Fibroblast of skin of abdomen (primary cell): ENCODE measurements at places on chromosomes 11 and 22.

DNA sequence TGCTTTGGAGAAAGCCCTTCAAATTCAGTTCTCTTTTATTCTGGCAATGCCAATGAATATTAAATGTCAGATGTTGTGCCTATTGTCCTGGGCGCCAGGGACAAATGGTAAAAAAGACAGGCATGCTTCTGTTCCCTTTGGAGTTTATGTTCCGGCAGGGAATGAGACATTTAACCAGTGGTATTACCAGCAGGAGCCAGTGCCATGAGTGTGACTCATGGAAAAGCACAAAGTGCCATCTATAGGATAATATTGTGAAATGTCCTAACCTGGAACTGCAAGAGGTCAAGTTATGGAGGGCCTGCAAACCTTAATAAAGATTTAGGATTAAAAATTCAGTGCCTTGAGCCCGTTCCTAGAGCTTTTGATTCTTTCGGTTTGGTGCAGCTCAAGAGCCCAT lies 39.5 kb downstream of the REXO2 start:
- peak; percentile 8 for DNase-seq

DNA sequence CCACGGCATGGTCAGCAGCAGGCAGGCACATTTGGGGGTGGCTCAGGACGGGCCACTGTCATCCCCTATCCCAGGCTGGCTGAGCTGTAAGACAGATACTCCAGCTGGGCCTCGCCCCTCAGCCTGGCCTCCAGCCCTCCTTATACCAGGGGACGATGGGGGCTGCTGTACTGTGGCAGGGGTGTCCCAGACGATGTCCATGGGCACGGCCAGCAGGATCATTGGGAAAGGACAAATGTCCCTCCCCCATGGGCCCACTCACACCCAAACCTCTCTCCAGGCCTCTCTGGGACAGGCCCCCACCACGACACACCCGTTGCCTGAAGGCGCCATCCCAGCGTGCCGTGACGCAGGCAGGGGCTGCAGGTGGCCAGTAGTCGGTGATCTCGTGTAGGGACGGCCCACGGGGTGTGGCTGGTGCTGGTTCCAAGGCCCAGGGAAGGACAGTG lies 1.5 kb upstream of the IL17REL start:
- DNase-seq, result no peak

GRCh38 chr11:116352881-116353280 lies 419.9 kb downstream of the BUD13 start:
- no peak for DNase-seq

GRCh38 chr11:68525930-68526329 lies 65.4 kb downstream of the PPP6R3 start:
- peak; percentile 72 for DNase-seq

DNA sequence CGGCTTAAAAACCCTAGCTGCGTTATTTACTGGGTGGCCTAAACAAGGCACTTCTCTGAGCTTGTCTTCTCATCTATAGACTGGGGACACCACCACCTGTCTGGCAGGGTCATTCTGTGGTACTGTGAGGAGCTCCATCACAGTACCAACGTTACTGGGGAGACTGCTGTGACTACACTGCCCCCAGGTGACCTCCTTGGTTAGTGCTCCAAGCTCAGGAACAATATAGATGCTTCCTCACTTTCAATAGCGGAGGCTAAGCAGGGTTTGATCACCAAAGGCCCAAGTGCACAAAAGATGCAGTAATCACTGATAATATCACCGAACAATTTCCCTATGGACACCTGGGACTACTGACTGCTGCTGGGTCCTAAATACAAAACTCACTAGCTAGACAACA lies 18.8 kb downstream of the PRPF19 start:
- peak; percentile 33 for DNase-seq

DNA sequence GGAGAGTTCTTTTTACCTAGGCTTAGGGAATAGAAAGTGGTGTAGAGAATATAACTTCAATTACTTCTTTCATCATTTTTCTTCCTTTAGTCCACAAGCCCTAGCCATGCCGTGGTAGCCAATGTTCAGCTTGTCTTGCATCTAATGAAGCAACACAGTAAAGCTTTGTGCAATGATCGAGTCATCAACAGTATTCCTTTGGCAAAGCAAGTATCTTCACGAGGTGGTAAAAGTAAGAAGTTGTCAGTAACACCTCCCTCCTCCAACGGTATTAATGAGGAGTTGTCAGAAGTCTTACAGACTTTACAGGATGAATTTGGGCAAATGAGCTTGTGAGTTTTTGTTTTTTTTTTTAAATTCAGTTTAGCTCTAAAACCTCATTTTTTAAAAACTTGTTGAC lies 37.4 kb downstream of the CEP57 start:
- DNase-seq, result peak; percentile 23

DNA sequence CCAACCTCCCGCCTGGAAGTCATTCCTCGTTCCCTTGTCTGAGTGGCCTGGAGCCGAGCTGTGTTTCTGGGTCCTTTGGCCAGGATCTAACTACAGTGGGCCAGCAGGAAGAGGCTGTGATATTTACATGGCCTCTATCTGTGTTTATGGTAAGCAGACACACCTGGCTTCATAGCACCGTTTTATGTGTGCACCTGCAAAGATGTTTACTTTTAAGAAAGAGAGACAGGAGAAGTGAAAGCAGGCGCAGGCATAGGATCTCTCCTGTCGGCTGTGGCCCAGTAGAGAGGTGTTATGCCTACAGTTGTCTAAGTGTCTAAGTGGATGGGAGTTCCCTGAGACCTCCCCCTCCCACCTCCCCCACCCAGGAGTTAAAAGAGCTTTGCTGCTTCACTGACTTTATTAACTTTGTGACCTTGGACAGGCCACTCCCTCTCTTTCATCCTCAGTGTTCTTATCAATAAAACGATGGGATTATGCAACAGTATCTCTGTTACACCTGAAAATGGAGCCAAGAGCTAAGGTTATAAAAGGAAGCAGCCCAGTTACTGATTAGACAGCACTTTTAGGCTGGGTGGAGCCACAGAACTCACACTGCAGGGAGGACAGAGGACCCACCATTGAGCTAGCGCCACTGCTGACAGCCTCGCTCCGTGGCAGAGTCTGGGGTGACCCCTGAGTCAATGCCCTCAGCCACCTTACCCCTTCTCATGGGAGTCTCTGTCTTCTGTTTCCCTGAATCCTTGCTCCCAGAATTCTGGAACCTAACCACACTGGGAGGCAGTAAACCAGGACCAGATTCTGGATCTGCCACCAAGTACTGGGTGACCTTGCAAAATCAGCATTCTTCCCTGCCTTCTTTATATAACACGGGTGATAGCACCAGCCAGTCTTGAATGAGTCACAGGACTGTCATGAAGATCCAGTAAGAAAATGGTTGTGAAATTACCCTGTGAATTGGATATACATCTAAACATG lies 22.0 kb downstream of the ST14 start:
- peak; percentile 68 for DNase-seq

GRCh38 chr22:37211075-37211865 lies 1.0 kb downstream of the SSTR3 start:
- DNase-seq, result no peak

DNA sequence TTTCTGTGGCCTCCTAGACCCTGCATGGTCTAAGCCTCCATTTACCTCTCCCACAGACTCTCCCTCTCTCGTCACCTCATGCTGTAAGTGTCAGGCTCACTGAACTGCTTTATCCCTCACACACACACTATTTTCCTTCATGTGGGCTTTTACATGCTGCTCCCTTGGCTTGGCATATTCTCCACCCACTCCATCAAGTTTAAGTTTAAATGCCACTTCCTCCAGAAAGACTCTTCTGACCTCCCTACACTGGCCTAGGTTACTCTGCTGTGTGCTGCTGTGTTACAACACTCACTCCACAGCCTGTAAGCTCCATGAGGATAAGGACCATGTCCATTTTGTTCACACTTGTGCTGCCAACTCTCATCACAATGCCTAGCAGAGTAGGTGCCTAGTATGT lies 2.5 kb downstream of the DCHS1 start:
- DNase-seq, result no peak

GRCh38 chr22:19134176-19134831 lies 3.2 kb downstream of the TSSK2 start:
- no peak for DNase-seq

GRCh38 chr11:43758927-43759326 lies 78.4 kb downstream of the HSD17B12 start:
- no peak for DNase-seq

DNA sequence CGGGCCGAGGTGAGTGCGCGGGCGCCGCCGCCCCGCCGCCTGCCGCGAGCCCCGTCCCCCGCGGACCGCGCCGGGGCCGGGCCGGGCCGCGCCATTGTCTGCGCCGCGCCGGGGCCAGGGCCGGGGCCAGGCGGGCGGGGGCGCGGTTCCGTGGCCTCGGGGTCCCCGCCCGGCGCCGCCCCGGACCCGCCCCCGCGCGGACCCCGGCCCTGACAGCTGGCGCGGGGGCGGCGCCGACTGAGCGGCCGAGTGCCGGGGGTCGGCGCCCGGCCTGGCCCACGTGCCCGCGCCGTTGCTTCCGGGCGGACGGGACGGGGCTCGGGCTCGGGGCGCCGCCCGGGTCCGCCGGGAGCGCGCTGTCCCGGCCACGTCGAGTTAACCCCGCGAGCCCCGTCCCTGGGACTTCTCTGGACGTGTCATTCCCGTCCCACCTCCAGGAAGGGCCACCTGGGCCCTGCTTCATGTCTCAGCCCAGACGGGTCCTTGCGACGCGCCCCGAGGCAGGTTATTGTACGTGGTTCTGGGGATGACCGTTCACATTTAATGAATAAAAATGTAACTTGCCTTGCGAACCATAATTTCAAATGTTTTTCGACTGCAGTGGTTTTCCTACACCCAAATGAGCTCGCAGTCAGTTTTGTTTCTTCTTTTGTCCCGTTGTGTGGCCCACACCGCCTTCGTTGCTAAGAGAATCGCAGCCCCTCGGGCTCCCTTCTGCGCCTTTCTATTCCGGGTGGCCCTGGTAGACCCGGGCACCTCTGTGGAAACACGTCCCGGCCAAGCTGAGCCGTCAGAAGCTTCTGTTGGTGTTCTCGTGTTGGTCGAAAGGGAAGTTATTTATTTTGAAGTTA lies 562 bp downstream of the ZBED4 start:
- peak; percentile 13 for DNase-seq

DNA sequence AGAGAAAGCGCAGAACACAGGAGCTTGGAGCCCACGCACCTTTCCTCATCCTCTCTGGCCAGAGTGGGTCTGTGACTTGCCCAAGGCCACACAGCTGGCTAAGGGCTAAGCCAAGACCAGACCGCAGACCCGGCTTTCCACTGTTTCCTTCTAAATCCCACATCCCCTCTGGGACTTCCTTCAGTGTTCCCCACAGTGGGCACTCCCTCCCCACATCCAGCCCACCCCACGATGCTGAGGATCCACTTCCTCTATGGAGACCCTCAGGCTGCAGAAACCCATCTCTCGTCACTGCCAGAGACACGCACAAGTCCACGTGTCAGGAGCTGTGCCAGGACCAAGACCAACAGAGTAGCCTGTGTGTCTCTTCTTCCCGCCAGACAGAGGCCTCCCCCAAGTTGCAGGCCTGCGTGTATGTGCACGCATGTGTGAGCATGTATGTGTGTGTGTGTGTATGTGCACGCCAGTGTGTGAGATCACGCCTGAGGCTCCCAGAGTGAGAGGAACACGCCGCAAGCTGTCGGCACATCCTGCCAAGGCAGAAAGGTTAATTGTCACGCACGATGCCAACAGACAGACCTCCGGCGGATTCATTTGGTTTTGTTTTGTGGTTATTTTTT lies 21.6 kb downstream of the PDGFB start:
- DNase-seq, result no peak

GRCh38 chr11:48058064-48058463 lies 77.7 kb downstream of the PTPRJ start:
- DNase-seq, result no peak

DNA sequence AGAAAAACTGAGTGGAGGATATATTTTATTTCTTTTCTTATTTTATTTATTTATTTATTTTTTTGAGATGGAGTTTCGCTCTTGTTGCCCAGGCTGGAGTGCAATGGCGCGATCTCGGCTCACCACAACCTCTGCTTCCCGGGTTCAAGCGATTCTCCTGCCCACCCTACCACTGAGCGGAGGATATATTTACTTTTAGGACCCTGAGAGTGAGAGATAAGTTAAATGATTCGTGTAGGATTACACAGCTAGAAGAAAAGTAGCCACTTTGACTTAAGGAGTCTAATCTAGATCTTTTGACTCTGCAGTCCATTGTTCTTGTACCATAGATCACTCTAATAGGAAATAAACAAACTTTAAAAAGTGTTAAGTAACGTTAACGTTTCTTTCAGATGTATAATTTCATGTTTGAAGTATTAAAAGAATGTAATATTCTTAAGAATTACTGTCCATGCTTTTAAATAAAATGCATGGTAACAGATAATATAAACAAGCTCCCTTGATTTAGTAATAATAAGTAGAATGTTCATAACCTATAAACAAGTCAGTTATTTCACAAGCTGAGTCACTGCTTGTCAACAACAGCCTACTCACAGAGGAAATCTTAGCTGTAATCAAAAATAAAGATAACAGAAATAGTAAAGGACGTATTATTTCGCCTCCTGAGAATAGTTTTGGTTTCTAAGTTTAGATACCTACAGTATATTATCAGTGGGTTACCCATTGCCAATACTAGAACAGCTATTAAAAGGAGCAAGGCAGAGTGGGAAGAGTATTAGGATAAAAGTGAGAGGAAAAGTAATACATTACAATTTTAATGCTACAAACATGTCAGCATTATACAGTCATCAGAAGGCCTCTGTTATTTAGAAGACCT lies 18.6 kb downstream of the USP47 start:
- no peak for DNase-seq

DNA sequence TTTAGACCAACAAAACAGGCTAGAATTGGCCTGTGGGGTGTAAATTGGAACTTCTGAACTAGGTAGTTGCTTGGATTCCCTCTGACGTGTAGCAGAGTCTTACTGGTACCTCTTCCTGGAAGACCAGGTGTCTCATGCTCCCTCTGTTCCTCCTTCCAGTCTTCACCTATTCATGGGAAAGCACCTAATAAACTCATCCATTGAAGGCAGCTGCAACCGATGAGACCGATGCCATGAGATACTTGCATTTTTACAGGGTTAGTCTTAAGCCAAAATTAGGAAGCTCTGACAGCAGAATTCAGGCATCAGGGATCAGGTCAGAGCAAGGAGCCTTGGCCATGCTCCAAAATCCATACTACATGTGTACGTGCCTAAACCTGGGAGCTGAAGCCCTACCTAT lies 13.2 kb upstream of the HEPHL1 start:
- DNase-seq, result no peak

DNA sequence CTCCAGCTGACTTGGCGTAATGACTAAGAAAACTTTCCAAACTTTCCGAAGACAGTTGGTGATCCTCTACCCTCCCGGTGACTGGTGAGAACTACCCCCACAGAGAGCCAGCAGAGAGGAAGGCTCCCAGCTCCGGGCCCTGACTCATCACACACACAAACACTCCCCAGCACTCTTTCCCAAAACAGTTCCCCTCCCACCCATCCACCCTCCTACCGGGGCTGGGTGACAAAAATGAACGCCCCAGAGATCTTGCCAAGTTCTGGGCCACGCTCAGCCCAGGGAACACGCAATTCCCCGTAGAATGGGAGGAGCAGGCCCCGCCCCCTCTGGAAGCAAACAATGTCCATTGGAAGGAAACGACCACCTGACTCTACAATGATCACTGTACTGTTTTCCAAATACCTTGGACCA lies 21.3 kb upstream of the JAM3 start:
- DNase-seq, result peak; percentile 69
